ENCODE measurements at places on chromosomes 7 and 10. TPM values are rescaled to one million over a fixed set of nuclear protein-coding genes. Genes with fewer than 3 reads are reported as not detected.

Gene STEAP2
- total RNA-seq = 20.9 TPM

Gene ELMO1
- total RNA-seq = 24.9 TPM

Gene CYP2C19
- 0.35 TPM for total RNA-seq

Gene HEPACAM2
- total RNA-seq = not detected

Gene TRPV6
- 0.80 TPM for total RNA-seq

Gene FAM13C
- total RNA-seq = 0.94 TPM

Gene SPDYE6
- total RNA-seq = not detected

Gene CCDC3
- total RNA-seq = 5.2 TPM

DNA sequence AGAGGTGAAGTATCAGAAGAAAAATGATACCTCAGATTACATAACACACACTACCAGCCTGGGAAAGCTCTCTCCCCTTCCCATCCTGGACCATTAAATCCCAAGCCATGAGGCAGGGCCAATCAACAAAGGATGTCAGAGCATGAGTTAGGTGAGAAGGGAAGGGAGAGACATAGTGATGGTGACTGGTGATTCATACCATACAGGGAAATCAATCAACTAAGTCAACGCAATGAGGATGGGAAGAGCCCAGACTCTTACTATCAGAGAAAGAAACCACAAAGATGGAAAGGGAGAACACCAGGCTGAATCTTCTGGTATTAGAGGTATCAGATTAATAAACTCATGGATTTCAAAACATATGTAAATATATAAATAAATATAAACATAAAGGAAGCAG, 185.4 kb downstream of the KMT2E start:
- DNase-seq = no peak

DNA sequence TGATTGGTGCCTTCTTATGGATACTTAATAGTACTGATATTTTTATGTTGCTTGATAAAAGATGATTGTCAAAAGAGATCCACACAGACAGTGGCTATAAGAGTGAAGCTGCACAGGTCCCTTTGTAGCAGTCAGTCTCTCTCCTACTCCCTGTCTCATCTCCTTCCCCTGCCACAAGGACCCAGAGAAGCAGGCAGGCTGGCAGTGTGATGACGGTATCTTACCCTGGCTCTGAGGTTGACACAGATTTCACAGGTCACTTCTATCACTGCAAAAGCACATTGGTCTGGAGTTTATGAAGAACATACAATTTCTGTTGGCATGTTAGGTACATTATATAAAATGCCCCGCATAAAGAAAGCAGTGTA, 64.4 kb upstream of the AHR start:
- no peak for DNase-seq

GRCh38 chr10:48551861-48552591, 52.8 kb downstream of the ARHGAP22 start:
- DNase-seq = peak; percentile 73

GRCh38 chr7:128370491-128370890, 9.0 kb upstream of the PRRT4 start:
- DNase-seq = no peak

DNA sequence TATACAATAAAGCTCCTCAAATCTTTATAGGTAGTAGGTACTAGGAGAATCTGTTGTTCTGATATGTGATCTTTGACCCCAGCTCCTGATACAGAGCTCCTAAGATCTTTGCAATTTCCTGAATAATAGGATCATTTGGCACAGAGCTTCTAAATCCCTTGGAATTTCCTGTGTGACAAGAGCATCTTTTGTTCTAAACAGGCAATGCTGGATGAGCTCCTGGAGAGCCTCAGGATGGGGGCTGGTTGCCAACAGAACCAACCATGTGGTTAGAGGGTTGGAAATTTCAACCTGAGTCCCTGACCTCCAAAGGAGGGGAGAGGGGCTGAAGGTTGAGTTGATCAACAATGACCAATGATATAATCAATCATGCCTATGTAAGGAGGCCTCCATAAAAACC, 629.0 kb downstream of the CCSER2 start:
- no peak for DNase-seq

GRCh38 chr10:129941199-129942018, 22.7 kb downstream of the EBF3 start:
- DNase-seq = no peak
